Skeletal muscle cell (primary cell): ENCODE measurements at places on chromosomes 12 and 14.

DNA sequence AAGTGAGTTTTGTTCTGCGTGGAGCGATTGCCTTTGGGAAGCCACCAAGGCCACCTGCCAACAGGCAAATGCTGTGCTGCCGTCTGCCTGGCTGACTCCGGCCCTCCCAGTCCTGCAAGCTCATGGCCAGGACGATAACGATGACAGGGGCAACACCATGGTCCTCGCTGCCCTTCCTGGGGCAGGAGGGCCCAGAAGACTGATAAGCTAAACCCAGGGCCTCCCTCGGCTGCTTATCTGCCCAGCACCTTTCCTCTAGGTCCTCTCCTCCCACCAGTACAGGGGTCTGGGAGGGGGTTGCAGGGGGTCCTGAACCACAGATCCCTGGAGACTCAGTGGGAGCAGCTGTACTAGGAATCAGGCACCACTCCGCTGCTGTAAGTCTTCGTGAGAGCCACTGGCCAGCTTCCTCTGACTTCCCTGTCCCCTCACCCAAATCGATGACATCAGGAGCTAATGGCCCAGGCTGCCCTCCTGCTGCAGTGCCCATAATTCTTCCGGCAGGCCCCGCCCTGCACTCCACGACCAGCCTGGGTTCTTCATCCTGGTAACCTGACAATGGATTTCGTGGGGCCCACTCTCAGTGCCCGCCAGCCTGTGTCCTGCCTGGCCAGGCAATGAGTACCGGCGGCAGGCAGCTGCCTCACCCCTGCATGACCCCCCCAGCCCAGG, 5.1 kb downstream of the ANKRD9 start:
- no peak for DNase-seq

DNA sequence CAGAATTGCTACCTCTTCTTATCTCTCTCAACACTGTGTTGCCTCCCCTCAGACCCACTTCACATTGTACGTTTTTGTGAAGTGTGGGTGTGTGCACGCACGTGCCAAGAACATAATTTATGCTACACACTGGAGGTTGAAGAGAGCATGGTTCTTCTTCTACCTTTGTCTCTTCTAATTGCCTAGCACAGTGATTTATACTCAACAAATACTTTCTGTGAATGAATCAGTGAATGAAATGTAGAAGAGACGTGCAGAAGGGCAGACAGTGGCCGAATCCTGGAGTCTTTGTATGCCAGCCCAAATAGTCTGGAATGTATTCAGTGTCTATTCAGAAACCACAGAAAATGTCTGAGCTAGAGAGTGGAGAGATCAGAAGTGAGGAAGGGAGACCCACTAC, 4.6 kb upstream of the SAMD4A start:
- DNase-seq: no peak

DNA sequence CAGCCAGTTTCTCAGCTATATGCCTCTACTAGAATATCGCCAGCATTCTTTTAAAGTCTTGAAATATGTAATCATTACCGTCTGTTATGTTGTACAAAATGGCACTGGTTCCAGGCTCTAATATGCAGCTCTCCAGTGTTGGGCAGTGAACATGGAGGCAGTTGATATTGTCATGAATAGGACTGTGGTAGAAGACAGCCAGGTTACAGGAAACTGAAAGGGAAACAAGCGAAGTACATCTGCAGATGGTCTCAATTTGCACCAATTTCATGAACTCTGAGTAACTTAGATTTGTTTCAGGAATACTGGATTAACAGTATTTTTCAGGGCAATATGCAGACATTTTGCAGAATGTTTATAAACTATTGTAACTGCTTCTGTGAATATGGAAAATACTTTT, 13.4 kb upstream of the KLHL42 start:
- DNase-seq: no peak

DNA sequence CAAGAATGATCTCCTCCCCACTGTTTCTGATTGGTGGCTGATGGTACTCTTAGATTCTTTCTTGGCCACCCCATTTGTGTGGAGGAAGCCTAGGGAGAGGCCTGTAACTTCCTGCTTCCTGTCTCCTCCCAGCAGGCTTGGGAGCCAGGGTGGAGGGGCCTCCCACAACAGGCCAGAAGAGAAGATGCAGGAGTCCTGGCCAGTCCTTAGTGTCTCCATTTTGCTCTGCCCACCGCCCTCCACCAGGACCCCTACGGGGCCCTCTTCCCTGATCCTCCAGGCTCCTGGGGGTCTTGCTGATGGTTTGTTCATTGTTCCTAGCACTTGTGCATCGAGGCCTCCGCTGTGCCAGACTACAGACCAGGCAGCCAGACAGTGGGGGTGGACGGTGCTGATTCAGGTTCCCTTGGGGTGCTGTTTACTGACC, 6.8 kb downstream of the TSPAN9 start:
- DNase-seq: no peak

- peak; percentile 77 for DNase-seq
These were observed 211.3 kb downstream of the ESR2 start for GRCh38 chr14:64082837-64083236.

DNA sequence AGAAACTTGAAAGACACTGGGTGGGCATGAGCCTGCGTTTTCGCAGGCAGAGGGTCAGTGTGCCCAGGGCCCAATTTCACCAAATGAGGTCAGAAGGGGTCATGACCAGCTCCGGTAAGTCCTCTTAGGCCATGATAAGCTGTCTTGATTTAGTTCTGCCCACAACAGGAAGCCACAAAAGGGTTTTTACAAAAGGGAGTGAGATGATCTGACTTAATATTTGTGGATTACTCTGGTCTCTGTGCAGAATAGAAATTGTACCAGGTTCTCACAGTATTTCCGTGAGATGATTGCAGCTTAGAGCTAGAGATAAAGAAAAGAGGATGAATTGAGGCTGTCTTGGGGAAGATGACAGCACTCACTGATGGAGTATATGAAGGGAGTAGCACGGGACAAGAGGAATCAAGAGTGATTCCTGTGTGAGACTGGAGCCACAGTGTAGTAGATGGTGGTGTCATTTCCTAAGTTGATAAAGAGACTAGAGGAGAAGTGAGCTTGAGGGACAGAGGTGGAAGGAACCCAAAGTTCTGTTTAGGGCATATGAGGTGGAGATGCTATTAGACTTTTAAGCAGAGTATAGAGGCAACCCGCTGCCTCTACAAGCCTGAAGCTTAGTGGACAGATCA, 288.3 kb upstream of the AMIGO2 start:
- DNase-seq: no peak

DNA sequence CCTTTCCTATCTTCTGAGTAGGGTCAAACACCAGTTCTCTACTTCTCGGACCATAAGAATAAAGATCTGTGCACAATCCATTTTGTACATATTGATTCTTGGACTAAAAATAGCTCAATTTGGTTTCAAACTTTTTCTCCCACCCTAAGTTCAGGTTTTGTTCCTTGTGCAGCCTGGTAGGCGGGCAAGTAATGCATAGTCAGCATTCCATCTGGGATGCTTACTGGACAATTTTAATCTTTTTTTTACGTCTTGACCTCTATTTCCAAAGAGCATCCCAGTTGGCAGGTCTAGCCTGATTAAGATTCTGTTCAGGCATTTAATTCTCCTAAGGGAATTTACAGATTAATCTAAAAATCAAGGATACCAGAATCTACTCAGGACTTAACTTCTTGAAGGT, 126.9 kb downstream of the BICD1 start:
- no peak for DNase-seq

GRCh38 chr12:57936513-57936883, 4.9 kb upstream of the ATP23 start:
- no peak for DNase-seq

- no peak for DNase-seq
These were observed 77.2 kb downstream of the RPL10L start for GRCh38 chr14:46574221-46574977.

- no peak for DNase-seq
These were observed 144.5 kb downstream of the NUBPL start for GRCh38 chr14:31705731-31706130.

DNA sequence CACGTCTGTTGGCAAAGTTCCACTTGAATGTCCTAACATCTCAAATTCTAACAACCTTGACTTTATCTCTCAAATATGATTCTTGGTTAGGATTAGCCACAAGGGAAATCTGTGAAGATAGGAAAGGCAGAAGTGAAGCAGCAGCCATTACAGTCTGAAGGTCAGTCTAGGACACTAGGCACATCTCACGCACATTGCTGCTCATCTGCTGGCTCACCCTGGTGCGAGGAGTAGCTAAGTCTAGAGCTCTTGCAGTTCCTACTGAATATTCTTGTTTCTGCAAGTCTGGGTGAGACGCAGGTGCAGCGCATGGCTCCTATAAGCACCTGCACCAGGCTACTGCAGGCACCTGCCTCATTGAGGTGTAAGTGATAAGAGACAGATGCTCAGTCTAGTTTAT, 6.4 kb upstream of the SLC25A3 start:
- DNase-seq: no peak

DNA sequence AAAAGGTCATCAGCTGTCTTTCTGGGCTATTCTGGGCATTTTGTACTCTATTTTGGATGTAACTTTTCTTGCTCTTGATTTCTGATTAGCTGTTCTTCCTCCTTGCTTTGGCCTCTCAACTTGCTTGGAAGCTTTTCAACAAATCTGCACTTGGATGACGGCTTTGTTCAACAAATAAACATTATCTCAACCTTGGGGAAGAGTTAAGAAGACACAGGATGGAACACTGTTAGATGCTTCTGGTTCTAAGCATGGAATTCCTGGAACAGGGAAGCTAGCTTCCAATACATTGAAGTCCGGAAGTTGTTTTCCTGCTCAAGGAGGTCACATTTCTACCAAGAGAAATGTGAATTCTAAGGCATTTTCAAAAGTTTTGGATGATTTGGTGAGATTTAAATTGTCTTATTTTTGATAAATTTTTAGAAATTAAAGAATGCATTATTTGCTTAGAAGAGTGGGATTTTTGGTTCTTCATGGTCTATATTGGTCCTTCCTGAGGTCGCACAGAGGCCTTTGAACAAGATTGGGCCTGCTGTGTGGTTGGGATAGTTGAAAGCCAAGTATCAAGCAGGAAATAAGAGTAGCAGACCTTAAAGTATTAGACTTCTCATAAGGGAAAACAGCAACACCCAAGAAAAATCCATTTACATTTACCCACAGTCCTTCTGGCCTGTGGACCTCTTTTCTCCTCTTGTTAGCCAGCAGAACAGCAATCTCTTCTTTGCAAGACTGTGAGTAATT, 59.2 kb downstream of the PPFIBP1 start:
- no peak for DNase-seq

DNA sequence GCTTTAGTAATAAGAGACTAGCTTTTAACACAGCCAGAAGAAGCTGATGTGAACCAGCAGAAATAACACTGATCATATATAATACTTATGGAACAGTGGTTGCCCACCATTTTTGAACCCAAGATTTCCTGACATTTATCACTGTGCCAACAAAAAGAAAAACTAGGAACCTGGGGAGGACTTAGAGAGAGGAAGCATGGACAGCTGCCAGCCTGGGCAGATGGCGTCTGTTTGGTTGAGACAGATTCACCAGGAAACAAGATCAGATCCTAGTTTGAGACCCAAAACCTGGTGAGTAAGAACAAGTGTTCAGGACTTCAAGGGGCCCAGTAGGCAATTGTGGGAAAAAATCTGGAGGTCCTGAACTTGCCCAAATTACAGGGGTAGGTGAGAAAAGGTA, 95.3 kb downstream of the BICD1 start:
- DNase-seq: no peak

GRCh38 chr12:15584366-15585041, 204.7 kb downstream of the EPS8 start:
- DNase-seq: peak; percentile 52

DNA sequence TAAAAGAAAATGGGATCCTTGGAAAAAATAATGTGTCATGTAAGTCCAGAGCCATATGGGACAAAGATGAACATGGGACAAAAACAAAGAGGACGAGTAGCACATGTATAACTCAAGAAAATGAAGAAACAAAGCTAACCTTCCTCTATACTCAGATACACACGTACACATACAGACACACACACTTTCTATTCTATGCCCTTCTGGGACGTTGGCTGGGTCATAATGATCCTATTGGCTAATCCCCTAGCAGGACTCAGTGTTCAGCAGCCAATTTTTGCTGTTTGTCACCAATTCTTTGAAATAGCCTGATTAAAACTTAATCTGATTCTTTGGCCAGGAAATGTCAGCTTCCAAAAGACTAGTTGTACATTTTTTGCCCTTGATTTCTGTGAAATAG, 189.4 kb upstream of the FOXG1 start:
- DNase-seq: no peak

- peak; percentile 25 for DNase-seq
These were observed 63.5 kb downstream of the DGLUCY start for GRCh38 chr14:91177073-91178034.

DNA sequence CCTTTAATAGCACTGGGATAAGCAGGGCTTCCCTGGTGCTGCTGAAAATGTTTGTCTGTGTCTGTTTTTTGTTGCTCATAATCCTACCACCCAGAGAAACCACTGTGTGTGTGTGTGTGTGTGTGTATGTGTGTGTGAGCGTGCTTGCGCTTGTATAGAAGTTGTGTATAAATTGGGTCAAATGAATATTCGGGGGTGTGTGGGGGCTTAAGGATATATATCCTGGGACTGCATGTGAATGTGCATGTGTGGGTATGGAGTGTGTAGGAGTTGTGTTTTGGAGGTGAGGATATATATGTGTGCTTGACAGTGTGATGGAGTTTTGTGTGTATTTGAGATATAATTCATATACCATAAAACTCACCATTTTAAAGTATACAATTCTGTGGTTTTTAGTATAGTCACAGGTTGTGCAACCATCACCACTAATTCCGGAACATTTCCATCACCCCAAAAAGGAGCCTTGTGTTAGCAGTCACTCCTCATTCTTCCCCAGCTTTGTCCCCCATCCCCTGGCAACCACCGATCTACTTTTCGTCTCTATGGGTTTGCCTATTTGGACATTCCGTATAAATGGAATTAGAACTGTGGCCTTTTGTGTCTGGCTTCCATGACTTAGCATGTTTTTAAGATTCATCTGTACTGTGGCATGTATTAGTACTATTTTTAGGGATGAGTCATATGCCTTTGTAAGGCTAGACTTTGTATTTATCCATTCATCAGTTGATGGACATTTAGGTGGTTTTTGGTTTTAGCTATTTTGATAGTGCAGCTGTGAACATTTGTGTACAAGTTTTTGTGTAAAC, 25.6 kb downstream of the TCTN1 start:
- peak; percentile 54 for DNase-seq

- no peak for DNase-seq
These were observed 70.6 kb downstream of the B4GALNT3 start for GRCh38 chr12:530308-530707.

- DNase-seq: peak; percentile 5
These were observed 60.0 kb downstream of the NOC4L start for GRCh38 chr12:132204063-132204792.

- DNase-seq: no peak
These were observed 22.8 kb upstream of the OASL start for GRCh38 chr12:121061831-121062230.

GRCh38 chr12:96710127-96710745, 196.8 kb upstream of the NEDD1 start:
- no peak for DNase-seq

- no peak for DNase-seq
These were observed 709 bp downstream of the HAL start for GRCh38 chr12:95995238-95996031.

DNA sequence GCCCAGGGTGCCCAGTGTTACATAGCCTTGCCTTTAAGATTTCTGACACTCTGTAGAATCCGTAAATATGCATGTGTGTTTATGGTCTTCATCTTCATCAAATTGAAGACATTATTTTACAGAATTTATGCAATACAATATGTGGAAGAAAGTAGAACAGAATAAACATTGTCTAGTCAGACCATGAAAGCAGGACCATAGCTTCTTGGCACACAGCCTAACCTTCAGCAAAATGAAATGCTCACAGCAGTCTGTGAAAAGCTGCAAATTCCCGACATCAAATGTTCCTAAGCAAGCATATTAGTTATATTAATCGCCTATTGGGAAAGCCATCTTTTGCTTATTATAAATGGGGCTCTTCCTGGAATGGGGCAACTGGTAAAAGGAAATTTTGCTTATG, 111.3 kb upstream of the GARIN2 start:
- no peak for DNase-seq
